ENCODE measurements at places on chromosomes 13 and 19.

DNA sequence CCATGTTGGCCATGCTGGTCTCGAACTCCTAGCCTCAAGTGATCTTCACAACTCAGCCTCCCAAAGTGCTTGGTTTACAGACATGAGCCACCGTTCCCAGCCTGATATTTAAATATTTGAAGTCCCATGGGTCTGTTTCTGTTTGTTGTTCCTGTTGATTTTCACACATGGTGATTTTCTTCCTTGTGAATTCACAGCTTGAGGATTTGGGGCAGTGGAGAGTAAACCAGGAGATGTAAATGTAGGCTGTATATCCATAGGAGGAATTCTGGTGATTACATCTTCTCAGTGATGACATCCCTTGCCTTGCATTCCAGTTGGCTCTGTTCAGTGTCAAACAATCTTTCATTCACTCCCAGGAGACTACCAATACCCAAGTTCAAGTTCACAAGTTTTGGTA, 471.9 kb downstream of the KCTD12 start:
- no peak for DNase-seq

GRCh38 chr19:50458396-50459066, 17.8 kb upstream of the EMC10 start:
- peak; percentile 39 for DNase-seq

GRCh38 chr19:29400917-29401711, 124.7 kb upstream of the VSTM2B start:
- no peak for DNase-seq

DNA sequence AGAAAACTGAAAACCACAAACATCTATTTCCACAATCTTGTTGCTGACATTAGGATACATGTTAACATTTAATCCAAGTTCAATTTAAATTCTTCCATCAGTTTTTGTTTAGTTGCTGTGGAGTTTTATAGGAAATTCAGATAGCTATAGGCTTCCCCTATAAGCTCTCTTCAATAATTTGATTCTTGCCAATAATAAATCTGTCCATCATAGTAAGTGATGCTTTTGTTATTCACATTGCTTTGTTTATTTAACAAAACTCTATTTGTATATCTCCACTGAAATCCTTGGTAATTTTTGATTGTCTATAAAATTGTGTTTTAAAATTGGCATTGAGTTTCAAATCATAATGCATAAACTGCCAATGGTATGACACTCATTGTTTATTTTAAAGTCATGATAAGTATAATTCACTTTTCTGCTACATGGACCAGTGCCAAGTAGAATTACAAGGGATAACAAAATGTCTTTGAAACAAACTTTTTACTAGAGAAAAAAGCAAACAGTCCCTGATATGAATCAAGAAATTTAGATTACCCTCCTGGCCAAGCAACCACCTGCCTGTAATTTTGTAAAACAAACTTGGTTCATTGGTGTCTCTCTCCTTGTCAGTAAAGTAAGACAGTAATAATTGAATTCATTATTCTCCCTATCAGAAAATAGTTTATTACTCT, 577.3 kb upstream of the GPC6 start:
- no peak for DNase-seq

- DNase-seq: peak; percentile 34
Measured at GRCh38 chr19:14472202-14472938, 2.8 kb downstream of the PTGER1 start.

GRCh38 chr13:112670864-112671263, 19.0 kb upstream of the ATP11A start:
- no peak for DNase-seq

DNA sequence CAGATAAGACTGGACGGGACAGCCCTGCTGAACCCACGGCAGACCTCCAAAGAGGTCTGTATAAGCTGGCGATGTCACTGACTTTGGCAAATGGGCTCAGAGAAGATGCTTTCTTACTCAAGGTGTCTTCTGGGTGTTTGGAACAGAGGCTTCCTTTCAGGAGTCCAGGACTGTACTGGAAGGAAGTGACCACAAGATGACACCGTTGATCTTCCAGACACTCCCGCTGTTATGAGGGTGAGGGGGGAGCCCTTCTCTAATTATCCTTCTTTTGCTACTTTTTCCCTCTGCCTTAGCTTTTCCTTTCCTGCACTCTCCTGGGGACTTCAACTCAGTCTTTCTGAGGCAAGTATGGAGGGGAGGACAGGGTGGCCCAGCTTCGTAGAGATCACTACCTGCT, 65.2 kb upstream of the ZNF599 start:
- no peak for DNase-seq

DNA sequence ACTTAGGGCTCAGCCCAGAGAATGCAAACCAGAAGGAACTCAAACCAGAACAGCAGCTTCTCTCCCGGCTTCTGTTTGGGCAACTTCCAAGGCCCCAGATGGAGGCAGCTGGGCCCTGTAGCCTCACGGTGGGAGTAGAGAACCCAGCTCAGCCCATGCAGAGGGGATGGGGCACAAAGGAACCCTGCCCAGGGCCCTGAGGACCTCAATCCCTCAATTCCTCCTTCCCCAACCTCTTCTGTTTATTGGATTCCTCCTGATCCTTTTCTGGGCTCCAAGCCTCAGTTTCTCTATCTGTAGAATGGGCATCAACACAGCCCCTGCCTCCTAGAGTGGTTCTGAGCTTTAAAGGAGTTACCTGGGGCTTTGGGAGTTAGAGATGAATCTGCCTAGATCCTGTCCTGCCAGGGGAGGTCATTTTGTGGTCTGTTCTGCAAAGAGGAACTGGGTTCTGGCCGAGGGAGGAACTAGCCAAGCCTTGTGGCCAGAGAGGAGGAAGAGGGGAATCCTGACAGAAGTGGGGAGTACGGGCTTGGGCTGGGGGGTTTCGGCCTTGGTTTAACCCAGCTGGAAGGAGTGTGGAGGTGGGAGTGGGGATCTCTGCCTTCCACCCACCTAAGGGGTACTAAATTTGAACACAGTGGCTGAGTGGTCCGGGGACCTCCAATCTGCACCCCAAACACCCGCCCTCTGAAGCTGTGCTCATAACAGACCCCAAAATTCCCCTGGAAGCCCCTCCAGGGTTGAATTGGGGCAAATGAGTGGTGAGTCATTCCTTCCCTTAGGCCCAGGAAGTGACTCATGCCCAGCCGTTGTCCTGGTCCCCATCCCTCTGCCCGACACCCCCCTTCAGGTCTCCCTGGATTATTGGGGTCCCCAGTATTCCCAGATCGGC, 2.7 kb downstream of the ADGRE5 start:
- peak; percentile 65 for DNase-seq

- no peak for DNase-seq
Measured at GRCh38 chr19:35236638-35237400, 8.3 kb upstream of the FAM187B start.

GRCh38 chr13:95698047-95698749, 21.3 kb downstream of the DNAJC3 start:
- no peak for DNase-seq

DNA sequence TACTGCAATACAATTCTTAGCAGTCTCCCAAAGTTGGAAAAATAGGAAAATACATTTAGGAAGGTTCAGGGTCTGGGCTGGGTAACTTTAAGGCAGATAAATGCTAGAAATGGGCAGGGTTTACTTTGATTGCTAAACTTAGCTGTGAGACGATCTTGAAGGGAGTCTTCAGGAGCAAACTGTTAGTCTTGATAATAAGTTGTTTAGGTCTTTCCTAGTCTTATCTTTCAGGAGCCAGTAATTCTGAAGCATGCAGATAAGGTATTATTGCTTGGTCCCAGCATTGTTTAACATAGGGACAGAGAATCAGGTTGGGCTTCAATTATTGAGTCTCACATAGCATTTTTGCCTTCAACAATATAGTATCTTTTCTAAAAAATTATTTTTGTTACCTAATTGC, 262.4 kb upstream of the MIR17HG start:
- no peak for DNase-seq

GRCh38 chr19:16016226-16017137, 59.8 kb upstream of the TPM4 start:
- no peak for DNase-seq

DNA sequence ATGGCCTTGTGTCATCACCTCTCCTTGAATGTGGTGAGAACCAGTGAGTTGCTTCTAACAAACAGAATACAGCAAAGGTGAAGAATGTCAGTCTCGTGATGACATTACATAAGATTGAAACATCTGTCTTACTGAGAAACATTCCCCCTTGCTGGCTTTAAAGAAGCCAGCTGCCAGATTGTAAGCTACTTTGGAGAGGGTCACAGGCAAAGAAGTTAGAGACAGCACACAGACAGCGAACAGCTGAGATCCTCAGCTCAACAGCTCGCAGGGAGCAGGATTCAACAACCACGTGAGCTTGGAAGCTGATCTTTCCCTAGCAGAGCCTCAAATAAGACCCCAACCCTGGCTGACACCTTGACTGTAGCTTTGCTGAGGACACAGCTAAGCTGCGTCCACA, 367.9 kb downstream of the LIG4 start:
- no peak for DNase-seq

DNA sequence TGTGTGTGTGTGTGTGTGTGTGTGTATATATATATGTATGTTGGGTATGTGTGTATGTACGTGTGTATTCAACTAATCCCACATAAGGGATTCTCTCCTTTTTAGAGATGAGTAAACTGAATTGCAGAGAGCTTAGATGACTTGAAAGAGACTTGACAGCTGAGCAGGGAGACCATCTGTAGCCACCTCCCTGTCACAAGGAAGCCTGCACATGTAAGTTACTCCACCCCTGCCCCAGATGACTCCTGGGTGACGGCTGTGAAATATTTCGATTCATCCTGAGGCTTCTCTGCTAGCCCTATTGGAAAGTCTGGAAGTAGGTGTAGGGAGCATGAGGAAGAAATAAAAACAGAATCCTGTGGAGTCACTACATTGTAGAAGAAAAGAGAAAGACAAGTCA, 480.4 kb downstream of the FOXO1 start:
- no peak for DNase-seq

DNA sequence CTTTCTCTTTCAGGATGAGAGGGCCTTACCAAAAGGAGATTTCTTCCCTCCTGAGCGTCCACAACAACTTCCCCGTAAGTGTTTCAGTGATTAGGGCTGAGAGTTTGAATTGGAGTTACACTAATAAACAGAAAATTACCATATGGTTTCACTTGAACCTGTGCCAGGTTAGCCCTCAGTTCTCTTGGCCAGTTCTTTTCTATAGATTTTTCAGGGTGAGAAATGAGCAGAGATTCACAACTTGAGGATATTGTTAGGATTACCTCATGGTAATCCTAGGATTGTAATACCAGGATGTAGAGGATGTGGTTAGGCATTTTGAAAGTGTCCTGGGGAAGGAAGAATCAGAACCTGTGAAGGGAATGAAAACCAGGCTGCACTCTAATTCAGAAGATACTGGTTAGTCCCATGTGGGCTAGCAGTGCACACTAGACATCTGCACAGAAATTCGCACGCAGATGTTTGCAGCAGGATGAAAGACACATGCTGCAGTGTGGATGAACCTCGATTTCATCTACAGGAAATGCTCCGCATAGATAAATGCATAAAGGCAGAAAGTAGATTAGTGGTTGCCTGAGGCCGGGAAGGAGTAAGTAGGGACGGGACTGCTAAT, 24.1 kb downstream of the HNRNPM start:
- peak; percentile 63 for DNase-seq

DNA sequence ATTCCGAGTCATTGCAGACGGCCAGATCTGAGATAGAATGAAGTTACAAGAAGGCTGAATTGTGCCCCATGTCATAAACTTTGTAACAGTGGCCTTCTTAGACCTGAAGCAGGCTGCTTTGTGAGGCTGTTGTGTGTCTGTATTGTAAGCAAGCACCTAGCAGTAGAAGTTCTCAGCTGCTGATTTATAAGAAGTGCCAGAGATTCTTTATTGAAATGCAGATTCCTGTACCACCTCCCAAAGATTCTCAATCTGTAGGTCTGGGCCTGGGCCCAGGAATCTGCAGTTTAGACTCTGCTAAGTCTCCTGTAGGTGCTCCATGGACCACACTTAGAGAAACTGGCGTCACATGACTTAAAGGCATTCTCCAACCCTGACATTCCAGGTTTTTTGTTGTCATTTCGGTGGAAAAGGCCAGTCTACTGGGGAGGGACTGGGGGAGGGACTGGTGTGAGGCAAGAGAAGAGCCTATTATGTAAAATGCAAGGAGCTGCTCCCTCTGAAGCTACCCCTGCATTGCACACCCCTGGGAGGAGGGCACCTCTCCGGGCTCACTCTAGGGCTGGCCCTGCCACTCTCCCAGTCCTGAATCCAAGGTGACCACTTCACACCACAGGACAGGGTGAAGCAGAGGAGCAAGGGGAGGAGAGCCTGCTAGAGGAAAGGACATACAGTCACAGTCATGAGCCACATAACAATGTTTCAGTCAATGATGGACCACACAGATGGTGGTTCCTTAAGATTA, 769 bp upstream of the TMEM272 start:
- DNase-seq: no peak

DNA sequence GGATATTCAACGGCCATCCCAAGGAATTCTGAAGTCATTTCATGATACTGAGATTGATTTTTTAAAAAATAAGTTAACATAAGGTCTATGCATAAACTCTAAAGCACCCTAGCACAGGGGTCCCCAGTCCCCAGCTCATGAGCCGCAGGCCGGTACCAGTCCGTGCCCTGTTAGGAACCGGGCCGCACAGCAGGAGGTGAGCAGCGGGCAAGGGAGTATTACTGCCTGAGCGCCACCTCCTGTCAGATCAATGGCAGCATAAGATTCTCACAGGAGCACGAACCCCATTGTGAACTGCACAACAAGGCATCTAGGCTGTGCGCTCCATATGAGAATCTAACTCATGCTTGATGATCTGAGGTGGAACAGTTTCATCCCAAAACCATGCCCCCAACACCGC, 31.0 kb downstream of the RCBTB1 start:
- DNase-seq: no peak

DNA sequence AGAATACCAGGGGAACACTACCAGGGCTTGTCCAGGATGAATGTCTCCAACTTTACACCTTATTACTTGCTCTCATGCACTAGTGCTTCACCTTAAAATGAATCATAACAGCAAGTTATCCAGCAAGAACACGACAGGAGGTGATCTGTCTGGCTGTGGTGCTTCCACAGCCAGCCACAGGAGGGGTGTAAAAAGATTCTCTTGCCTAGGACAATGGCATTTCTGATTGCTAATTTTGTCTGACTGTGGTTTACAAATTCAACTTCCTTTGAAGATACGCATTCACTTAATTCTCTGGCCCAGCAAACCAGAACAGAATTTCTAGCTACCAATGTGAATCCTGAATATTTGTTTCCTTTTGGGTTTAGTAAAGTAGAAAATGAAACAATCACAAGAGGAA, 23.1 kb upstream of the COG3 start:
- peak; percentile 33 for DNase-seq

- DNase-seq: peak; percentile 12
Measured at GRCh38 chr13:27770809-27771208, 21.5 kb upstream of the GSX1 start.

- peak; percentile 26 for DNase-seq
Measured at GRCh38 chr19:35592226-35592625, 6.3 kb downstream of the PMIS2 start.

DNA sequence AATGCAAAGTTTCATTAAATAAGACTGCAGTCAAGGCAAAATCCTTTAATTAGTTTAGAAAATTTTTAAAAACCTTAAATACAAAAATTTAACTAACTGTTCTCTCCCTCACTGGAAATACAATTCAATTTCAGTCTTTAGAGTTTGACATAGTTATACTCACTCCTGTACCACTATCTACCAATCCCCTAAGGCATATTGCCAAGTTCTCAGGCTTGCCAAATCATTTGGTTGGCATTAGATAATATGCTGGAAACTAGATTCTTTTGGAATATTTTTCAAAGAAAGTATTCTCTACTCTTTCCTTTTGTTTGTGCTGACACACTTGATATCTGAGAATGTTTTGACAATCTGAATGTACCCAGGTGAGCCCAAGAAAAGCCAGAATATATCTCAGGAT, 77.2 kb downstream of the TSC22D1 start:
- peak; percentile 26 for DNase-seq
